GOT3 (cell line): ENCODE measurements at places on chromosomes 6 and 20.

GRCh38 chr6:162698440-162698839, 29.1 kb downstream of the PRKN start:
- no peak for DNase-seq

- DNase-seq = no peak
Observed at GRCh38 chr6:106379951-106380350, 19.4 kb downstream of the CRYBG1 start.

GRCh38 chr20:15919118-15919517, 654.1 kb downstream of the KIF16B start:
- no peak for DNase-seq

DNA sequence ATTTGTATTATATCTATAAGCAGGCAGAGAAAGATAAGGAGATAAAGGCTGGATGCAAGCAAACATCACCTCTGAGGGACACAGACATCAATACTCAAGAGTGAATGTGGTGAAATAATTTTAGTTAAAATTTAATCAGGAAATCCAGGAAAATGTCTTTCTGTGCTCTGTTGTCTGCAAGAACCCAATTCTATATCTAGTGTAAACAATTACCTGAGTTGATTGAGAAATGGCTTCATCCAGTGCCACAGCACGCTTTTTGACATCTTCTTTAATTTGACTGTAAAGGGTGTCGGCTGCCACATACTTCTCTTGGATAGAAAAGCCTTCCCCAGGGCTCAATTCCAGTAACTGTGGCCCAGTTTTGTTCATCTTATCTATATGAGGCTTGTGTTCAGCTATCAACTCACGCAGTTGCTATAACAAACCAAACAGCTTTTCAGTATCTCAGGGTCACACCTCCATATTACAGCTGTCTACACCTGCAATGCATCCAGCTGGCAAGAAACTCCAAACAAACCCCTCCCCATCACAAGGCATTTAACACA, 131.6 kb downstream of the DST start:
- no peak for DNase-seq

- DNase-seq = no peak
Observed at GRCh38 chr6:36851626-36852025, 12.4 kb upstream of the CPNE5 start.

- DNase-seq = no peak
Observed at GRCh38 chr6:149336609-149336928, 19.1 kb downstream of the TAB2 start.

- no peak for DNase-seq
Observed at GRCh38 chr6:89298680-89299465, 16.2 kb downstream of the GABRR2 start.

DNA sequence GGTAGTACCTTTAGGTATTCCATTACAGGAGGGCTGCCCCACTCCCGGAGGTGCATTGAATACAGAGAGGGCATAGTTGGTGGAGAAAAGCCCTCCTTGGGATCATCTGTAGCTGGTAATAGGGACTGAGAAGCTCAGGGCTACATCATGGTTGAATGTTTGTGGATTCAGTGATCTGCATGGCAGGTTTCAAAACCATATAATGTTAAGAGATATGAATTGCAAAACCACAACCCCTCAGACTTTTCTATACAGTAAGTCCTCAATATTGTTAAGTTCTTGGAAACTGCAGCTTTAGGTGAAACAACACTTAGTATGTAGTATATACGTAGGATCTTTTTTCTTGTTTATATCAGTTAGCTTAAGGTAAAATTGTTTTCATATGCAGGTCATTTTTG, 11.3 kb downstream of the TULP4 start:
- no peak for DNase-seq

DNA sequence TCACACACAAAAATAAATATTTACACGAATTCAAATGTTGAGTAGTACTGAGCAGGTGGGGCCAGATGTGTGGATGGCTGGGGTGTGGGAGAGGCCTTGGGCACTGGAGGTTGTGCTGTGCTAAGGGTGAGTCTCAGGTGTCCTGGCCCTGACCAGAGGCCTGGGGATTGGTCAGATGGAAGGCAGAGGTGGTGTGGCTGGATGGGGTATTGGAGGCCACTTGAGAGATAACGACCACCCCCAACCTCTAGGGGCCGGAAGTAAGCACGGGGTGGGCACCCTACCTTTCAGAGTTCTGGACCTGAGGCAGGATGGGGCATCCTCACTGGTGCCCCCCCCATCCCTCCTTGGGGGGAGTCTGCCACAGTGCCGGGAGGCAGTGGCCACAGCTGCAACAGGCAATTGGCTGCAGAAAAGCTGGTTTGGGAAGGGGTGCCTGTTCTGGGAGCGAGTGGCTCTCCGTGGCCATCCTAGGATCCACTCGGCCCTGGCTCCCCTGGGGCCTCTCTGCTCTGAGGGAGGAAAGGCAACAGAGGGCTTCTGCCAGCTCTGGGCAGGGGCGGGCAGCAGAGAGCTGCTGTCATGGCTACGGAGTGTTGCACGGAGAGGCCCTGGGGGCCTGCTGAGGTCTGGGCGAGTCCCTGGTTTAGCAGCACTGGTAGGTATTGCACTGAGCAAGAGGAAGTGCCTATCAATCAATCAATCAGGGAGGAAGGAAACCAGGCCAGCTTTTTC, 87.6 kb downstream of the ASXL1 start:
- no peak for DNase-seq

GRCh38 chr6:925656-926213, 232.8 kb upstream of the EXOC2 start:
- no peak for DNase-seq

DNA sequence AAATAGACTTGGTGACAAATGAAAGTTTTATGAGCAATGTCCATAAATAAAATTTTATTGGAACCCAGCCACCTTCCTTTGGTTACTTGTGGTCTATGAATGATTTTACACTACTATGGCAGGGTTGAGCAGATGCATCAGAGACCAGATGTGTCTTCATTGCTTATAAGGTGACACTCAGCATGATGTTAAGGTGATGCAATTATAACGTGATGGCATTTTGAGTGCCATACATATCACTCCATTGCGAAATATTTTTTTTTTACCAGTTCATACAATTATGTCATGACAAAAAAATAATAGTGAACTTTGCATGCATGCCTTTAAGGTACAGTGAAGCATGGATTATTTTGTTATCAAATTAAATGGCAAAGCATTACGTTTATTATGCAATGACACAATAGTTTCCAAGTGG, 96.0 kb downstream of the ADTRP start:
- no peak for DNase-seq

DNA sequence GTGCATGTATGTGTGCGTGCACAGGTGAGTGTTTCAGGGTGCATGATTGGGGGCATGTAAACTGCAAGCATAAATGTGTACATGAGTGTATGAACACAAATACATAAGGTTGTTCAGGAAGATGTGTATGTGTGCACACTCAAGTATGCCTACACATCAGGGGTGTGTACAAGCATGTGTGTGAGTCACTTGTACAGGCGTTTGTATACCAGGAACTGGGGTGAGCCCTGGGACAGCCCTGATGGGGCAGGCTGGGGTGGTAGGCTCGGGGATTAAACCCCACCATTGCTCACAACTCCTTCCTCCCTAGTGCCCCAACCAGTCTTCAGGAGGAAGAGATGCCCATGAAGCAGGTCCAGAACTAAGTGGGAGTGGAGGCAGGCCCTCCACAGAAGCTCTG, 4.3 kb downstream of the CRIP3 start:
- no peak for DNase-seq

- no peak for DNase-seq
Observed at GRCh38 chr6:108638993-108639392, 78.3 kb downstream of the FOXO3 start.

GRCh38 chr20:14555676-14556075, 218.3 kb upstream of the FLRT3 start:
- no peak for DNase-seq

DNA sequence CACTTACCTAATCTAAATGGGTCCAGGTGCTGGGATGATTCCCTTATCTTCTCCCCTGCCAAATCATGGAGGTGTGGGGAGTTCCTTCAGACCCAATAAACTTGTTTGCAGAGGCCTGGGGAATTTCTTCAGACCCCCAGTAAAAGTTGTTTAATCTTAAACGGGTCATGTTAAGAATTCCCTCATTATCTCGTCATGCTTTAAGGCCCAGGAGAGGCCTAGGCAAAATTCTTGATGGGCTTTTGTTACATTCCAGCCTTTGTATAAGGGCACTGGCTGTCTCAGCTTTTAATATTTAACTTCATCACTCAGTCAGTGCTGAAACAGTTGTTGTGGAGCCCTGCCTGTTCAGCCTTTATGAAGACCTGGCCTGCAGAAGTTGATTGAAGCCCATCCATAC, 11.0 kb upstream of the SLC35B3 start:
- DNase-seq = no peak

- no peak for DNase-seq
Observed at GRCh38 chr6:169663468-169663867, 38.4 kb downstream of the WDR27 start.

DNA sequence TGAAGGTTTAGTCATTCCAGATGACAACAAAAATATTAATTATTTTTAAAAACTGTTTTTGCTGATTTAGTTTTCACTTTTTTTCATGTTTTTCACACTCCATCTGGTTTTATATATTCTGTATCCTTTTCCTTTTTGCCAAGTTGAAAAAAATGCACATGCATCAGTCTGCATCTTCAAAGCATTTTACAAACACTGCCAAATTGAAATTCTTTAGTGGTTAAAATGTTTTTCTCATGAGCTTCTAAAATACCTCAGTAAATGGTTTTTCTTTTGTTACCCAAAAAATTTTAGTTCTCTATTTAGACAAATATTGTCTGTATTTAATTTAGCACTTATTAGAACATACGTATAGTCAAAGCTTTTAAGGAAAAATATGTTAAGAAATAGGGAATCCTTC, 386.9 kb upstream of the HSF2 start:
- DNase-seq = no peak

DNA sequence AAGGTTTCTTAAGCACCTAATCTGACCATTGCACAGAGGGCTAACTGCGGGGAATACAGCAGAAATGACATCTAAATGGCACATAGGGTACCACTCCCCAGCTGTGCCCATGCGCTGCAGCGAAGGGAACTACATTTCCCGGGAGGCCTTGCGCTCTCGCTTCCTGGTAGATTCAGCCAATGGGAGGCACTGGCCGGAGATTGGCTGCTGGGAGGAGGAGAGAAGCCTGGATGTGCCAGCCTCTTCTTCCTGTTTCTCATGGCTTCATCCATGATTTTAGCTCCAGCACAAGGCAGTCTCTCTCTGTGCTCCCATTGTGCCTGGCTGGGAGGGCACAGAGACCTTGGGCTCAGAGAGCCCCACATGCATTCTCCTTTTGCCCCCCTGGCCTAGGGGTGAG, 101.7 kb upstream of the FOXA2 start:
- no peak for DNase-seq

DNA sequence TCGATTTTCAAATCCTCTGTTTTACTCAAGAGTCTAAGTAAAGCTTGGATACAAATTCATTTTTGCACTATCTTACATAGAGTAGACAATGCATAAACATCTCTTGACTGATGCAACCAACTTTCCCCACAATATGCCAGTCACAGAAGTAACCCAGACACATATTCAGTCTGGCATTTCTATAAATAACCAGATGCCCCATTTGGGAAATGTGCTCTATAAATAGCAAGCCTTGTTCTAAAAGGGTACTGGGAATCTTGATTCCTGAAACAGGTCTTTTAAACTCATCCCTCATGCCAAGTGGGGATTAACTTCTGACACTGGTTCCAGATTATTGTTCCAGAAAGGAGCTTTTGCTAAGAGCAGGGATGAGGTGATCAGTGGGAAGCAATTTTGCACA, 411.7 kb downstream of the EPM2A start:
- DNase-seq = no peak

- no peak for DNase-seq
Observed at GRCh38 chr20:47438464-47439381, 63.0 kb upstream of the NCOA3 start.

- DNase-seq = no peak
Observed at GRCh38 chr6:4478098-4478497, 298.1 kb upstream of the CDYL start.

DNA sequence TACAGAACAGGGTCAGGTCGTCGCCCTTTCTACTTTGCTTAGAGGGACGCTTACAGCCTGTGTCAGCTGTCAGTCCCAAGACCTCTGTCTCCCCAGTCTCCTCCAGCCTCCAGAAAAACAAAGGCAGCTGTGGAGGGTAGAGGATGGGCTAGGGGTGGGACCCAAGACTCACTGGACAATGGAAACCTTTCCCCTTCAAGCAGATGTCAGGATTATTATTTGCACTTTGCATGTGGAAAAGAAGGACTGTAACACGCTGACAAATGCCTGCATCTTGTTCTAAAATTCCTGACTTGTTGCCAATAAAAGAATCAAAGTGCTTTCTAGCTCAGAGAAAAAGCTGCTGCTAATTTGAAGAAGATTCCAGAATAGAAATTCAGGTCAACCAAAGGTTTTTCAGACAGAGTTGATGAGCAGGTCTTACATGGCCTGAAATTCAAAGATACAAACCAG, 58.7 kb downstream of the SNX5 start:
- no peak for DNase-seq

DNA sequence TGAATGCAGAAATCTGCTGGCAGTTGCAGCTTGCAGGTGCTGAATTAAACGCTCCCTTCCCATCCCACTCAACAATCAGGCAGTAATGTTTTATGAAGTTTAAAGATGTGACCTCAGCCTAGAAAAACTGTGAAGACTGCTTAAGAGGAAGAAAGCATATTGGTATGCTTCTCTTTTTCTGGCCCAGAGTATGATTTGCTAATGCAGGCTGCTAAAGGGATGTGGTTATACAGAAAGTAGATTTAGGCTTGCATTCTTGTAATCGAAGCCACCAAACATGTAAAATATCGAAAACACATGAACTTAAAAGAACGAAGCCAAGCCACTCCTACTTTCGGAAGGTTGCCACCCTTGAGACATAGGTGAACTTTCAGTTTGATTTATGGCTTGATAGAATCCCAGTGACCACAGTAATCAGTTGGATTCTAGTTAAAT, 40.7 kb downstream of the MAP3K5 start:
- DNase-seq = no peak

GRCh38 chr6:112176175-112176574, 78.2 kb downstream of the LAMA4 start:
- DNase-seq = no peak

- DNase-seq = no peak
Observed at GRCh38 chr6:168045141-168045691, 33.8 kb downstream of the FRMD1 start.

DNA sequence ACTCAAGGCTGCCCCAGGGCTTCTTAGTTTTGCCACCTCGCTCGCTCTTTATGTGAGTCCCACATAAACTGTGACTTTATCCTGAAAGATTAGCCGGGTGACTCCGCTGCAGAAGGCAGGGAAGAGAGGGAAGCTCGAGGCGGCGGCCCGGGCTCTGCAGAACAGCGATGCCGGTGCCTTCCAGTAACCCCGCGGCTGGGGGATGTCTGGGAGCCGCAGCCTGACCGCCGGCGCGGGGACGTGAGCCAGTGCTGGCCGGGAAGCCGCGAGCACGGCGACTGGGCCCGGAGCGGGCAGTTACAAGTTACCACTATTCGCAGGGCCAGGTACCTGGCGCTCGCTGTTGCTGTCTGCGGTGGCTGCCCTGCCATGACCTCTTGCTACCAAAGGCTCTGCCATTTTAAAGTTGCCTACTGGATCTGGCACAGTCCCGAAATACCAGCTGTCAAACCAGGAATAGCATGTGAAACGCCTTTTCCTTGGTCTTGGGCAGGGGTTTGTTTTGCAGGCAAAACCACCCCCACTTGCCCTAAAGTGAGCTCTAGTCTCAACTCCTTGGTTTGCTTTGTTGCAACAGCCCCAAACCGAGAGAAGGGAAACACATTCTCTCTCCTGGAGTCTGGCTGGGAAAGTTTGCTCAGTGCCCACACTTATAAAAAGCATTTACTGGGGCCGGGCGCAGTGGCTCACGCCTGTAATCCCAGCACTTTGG, 124.0 kb upstream of the SLC2A12 start:
- no peak for DNase-seq
